GM03348 (cell line): ENCODE measurements at places on chromosomes 4 and X.

DNA sequence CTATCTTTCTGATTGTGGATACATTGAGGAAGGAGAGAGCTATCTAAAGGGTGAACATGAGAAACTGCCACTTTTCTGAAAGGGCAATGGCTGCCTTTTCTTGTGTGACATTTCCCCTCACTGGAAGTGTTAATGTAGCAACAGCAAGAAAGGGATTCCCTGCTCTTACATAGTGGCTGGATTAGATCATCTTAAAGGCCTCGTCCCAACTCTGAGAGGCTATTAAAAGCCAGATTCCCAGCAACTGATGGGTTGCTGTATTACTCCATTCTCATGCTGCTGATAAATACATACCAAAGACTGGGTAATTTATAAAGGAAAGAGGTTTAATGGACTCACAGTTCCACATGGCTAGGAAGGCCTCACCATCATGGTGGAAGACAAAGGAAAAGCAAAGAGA, 33.7 kb upstream of the ADH7 start:
- no peak for DNase-seq

GRCh38 chrX:152830312-152831305, at the start of the genes CETN2 and NSDHL:
Gene CETN2, minus strand, starts transcription at chrX:152830757. Its CDS starts 47 bp downstream, at chrX:152830710.
Gene NSDHL, plus strand, starts transcription at chrX:152831063. Its CDS starts 15,262 bp downstream, at chrX:152846325.
- peak; percentile 98 for DNase-seq

DNA sequence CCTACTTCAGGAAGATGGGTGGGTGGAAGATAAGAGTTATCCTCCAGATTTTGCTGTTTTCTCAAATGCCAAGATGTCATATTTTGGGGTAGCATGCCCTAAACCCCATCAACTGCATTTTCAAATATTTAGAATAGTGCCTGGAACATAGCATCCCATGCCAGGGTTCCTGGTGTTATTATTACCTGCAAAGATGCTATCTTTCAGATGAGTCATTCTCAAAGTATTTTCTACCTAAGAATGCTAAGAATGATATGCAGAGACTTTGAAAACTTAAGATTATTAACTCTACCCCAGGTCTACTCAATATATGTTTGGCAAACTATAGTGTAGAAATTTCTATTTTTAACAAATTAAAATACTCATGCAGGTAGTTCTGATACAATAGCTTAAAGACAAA, 934.3 kb upstream of the SLIT2 start:
- no peak for DNase-seq

GRCh38 chr4:37889849-37890800, 759 bp upstream of the TBC1D1 start:
- DNase-seq: peak; percentile 30

DNA sequence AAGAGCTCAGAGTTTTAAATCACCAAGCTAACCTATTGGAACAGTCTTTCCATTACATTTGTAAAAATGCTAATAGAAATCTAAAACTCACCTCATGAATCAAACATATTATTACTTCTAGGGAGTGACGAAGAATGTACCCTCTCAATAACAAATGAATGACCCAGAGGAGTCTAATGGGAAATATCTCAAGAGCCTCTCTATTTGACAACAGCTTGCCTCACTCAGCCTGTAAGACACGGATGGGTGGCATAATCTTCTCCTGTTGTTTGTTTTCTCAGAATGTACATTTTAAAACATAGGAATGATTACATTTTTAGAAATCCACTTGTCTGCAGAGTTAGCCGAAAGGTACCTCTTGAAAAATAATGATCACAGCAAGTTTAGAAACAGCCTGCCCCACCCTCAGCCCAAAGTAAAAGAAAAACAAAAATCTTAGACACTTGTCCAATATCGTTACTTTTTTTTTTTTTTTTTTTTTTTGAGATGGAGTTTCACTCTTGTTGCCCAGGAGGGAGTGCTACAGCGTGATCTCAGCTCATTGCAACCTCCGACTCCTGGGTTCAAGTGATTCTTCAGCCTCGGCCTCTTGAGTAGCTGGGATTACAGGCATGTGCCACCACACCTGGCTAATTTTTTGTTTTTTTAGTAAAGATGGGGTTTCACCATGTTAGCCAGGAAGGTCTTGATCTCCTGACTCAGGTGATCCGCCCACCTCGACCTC, 183.6 kb upstream of the FTHL17 start:
- DNase-seq: no peak

GRCh38 chr4:16897991-16898827, at the start of gene LDB2:
Gene LDB2, minus strand, starts transcription at chr4:16898645.
- peak; percentile 69 for DNase-seq

GRCh38 chrX:18935893-18936292, 48.0 kb downstream of the PHKA2 start:
- no peak for DNase-seq

DNA sequence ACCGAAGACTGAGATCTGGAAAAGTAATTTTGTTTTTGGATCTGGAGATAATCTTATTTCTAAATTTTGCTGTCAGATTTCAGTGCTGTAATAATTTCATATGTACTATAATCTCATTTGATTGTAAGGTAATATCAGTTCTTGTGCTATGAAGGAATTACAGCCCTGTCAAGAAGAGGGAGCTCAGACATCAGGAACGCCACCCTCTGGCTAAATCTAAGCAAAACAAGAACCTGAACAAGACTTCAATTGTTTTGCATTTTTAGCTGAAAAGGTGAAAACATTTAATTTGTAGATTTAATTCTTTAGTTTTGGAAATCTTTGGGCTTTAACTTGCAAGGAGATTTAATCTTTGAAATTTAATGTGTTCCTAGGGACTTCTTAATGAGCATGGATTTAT, 525.4 kb upstream of the HS3ST1 start:
- no peak for DNase-seq

GRCh38 chrX:129706400-129707072, 32.2 kb upstream of the XPNPEP2 start:
- no peak for DNase-seq

DNA sequence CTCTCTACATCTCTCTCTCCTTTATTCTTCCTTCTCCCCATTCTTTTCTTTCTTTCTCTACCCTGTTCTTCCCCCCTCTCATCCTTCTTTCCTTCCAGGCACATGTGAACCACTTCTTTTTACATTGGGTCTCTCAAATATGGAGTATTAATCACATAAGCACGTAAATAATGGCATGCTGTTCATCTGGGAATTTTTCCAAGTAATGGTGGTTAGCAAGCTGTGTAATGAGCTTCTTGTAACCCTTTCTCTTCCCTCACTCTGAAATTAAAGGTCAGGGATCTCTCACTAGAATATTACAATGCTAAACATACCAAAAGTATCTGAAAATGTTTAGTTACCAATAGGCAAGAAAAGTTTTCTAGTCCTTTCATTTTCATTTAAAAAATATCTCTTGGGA, 239.9 kb upstream of the TEX13A start:
- DNase-seq: no peak

- no peak for DNase-seq
Observed at GRCh38 chrX:7330556-7330955, 182.6 kb upstream of the PUDP start.

- DNase-seq: no peak
Observed at GRCh38 chr4:171334549-171334948, 478.7 kb upstream of the GALNTL6 start.

- DNase-seq: no peak
Observed at GRCh38 chr4:57131849-57132742, 21.9 kb upstream of the IGFBP7 start.

DNA sequence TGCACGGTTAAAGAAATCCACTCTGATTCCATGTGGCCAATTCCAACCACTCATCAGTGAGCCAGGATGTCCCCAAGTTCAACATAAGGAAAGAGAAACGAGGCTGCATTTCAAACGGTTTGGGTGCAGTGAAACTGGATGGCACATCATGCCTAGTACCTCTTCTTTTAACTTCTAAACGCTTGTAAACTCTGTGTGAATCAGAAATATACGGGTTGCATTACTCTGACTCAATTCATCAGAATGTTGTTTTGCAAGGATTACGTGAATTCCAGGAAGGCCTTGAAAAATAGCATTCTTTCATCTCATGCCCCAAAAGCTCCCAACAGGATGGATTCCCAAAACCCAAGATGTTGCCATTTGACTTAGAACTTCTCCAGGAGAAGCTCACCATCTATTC, 270.4 kb downstream of the LDB2 start:
- DNase-seq: peak; percentile 84

GRCh38 chrX:22800806-22801205, 199.0 kb upstream of the DDX53 start:
- peak; percentile 4 for DNase-seq

- no peak for DNase-seq
Observed at GRCh38 chr4:185532795-185533324, 2.4 kb downstream of the PDLIM3 start.

- peak; percentile 13 for DNase-seq
Observed at GRCh38 chrX:55135171-55135570, 46.4 kb downstream of the PAGE2 start.

DNA sequence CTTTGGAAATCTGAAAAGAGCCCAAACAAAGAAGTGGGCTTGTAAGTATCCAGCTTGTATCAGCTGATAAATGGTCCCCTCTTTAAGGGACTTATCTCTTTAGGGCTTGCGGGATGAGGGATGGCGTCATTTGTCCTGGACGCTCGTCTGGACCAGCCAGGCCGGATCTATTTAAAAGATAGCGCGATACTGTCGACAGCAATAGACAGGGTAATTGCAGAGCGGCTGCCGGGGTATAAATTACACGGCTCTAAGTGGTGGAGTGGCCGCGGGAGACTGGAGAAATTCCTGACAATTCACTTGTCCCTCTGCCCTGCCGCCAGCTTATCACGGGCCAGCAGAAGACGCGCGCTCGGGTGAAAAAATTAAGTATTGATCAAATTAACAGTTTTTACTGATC, 90.7 kb downstream of the FAM53A start:
- DNase-seq: no peak

GRCh38 chr4:170271723-170272122, 182.0 kb upstream of the AADAT start:
- DNase-seq: no peak

DNA sequence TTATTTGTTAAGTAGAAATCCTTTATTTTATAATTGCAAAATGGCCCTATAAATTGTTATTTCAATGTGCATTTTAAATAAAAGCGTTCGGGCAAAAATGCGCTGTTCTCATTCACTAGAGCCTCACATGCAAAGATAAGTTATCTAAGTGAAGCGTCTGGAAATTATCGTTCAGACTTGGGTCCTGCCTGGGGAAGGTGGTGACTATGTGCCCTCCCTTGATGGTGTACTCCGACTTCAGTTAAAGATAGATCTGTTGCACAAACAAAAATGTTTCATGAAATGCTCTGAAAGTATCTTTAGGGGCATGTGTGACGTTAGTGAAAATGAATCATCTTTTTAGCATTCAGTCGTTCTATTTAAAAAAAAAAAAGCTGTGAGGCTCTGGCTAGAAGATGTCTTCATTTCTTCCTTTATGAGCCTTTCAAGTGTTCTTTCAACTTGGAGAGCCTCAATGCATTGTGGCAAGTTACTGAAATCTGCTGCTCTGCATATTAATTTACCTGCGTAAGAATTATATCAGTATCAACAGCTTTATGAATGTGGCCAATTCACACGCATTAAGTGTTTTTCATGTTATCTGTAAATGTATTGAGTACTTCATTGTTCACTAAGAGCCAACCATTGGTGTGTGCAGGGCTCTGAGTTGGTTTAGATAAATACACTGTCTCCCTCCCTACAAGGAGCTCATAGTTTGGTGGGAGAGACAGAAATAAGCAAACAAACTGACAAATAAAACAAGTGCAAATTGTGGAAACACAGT, 83.0 kb downstream of the AFF1 start:
- no peak for DNase-seq

DNA sequence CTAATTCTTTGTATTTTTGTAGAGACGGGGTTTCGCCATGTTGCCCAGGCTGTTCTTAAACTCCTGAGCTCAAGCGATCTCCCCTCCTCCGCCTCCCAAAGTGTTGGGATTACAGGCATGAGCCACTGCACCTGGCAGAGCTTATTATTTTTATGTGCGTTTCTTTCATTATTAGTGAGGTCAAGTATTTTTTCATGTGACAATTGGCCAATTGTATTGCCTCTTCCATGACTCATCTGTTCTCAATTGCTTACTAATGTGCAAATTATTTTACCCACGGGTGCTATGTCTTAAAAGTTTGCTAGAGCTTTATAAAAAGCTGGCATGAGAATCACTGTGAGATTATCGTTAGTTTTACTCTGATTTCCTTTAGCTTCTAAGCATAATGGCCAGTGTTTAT, 13.0 kb upstream of the ARX start:
- DNase-seq: peak; percentile 26

- no peak for DNase-seq
Observed at GRCh38 chr4:109978704-109979454, 66.2 kb downstream of the EGF start.

DNA sequence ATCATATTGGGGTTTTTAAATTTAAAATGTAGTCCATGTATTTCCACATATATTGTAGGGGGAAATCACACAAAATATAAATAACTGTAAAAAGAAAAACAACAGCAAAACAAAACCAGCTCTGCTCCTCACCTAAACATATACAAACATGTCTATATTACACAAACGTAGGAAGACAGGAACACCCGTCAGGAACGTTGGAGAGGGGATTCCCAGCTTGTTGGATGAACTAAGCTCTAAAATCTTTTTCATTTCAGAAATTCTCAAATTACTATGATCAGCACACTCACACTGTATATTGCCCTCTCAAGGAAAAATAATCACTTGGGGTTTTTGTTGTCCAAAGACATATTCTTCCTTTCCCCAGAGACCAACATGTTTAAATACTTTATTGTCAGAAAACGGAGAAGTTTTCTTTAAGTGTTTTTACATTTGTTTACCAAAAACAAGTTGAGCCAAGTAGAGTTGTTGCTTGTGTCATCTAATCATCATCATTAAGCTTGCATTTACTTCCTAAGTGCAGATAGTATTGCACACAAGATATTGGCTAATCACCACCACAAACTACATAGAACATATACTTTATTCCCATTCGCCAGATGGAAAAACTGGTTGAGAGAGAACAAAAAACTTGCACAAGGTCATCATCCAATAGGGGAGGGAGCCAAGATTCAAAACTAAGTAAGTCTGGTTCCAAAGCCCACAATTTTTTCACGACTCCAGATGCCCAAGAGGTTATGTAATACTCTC, 2.4 kb upstream of the TLR10 start:
- DNase-seq: no peak

DNA sequence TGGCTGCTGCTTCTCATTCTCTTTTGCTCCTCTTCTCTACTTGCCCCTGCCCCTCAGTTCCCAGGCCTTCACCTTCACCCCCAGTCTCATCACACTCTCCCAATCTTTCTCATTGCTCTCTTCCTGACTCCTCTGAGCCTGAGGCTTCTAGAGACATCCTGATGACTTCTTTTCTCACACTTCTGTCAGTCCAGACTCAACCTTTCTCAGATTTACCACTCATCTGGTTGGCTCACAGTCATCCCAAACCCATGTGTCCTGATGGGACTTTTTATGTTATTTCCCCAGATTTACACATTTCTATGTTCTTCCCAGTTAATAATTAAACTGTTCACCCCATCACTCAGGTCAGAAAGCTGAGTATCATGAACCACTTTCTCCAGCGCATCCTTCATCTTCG, 68.0 kb downstream of the TMA16 start:
- DNase-seq: no peak
